Activated CD8-positive, alpha-beta memory T cell treated with anti-CD3 and anti-CD28 coated beads, Interleukin-2, amount 10 ng/mL, durations not matched to agents 7 days and 5 days (primary cell): ENCODE measurements at places on chromosomes 3 and 15.
A peak's percentile ranks its signal among the peaks of the same experiment; 100 is the strongest.

- no peak for DNase-seq
Observed at GRCh38 chr3:55676643-55677042, 189.5 kb upstream of the WNT5A start.

GRCh38 chr3:20101041-20101440 is 60.8 kb downstream of the KAT2B start:
- DNase-seq = no peak

DNA sequence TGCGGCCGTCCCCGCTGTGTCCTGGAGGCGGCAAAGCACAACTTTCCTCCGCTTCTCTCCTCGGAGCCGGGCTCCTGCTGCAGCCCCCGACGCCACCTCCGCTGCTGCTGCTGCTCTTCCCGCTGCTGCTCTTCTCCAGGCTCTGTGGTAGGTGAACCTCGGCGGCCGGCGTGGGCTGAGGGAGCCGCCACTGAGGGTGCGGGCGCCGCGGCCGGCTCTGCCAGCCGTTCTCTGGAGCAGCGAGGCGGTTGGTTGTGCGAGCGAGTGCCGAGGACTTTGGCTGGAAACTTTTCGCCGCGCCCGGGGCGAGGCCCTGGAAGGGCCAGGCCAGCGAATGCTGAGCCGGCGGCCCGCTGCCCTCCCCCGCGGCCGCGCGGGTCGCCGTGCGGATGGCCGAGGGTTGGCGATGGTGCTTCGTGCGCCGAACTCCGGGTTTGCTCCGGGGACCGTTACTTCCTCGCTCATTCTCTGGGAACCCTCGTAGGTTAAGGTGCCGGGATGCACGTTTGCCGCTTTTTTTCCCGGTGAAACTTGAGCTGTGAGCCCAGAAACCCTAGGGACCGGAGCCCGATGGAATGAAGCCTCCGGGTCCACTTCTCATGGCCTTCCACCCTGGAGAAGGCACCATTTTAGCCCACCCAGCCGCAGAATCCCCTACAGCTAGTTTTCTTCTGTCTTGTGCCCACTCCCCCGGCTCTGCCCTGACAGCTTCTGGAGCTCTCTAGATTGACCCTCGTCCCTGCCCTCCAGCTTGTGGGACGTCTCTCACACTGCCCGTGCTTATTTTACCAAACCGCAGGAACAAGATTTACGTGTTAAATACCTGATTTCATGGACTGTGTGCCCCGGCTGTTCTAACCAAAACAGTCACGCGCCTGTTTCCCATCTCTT is 660 bp downstream of the NECTIN3 start:
- DNase-seq = peak; percentile 47

- no peak for DNase-seq
Observed at GRCh38 chr15:64938192-64938591, 26.5 kb downstream of the ANKDD1A start.

DNA sequence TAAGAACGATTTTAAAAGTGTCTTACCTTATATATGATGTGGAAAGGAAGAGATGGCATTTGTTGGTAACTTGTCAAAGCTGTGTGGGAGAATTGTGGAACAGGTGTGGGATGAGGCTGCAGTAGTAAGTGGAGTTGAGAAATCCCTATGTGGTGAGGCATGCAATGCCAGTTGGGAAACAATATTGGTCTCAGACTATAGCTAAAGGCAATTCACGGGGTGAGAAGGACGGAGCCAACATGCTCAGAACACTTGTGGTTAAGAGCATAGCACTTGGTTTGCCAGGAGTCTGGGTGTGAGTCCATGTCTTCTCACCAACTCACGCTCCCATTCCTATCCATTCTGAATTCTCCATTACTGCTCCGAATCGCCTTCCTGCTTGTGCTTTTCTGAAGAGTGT is 615.6 kb upstream of the ADAMTS9 start:
- DNase-seq = no peak

DNA sequence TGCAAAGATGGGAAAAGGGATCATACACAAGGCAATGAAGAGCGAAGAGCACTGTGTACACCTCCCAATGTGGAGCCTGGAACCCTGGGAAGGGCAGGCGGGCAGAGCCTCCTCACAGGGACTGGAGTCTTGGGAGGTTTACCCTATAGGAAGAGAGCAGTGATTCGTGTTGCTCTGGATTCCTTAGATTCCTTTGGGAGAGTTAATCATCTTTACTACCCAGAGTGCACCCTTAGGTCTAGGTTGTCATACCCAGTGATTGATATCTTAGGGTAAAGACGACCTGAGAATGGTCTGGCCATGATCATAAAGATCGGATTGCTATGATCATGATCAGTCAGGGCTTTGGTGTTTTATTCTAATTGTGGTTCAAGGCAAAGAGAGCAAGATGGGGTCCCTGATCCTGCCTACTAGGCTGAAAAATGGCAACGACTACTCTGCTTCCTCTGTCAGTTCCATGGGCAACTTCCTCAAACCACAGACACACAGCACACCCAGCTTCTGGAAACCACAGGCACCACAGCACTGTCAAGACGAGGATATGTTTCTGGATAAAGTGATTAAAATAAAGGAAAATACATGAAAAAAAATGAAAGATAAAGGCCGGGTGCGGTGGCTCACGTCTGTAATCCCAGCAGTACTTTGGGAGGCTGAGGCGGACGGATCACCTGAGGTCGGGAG is 20.4 kb upstream of the MAP6D1 start:
- DNase-seq = no peak

- DNase-seq = no peak
Observed at GRCh38 chr3:53792866-53793265, 53.4 kb downstream of the CHDH start.

DNA sequence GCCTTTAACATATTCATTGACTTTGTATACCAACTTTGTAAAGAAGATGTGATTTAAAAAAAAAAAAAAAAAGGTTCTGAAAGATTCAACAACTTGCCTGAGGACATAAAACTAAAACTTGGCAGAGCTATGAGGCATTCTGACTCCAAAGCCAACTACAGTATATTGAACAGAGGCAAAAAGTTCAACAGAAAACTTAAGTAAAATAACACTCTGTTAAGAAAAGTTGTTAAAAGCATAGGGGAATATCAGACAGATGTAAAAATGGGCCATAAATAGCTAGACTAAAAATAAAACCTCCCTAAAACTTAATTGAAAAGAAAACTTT is 23.4 kb downstream of the GOLIM4 start:
- DNase-seq = no peak

- no peak for DNase-seq
Observed at GRCh38 chr15:41546851-41547786, 3.1 kb upstream of the RPAP1 start.

- DNase-seq = no peak
Observed at GRCh38 chr3:42830437-42831320, 21.4 kb downstream of the ACKR2 start.

- no peak for DNase-seq
Observed at GRCh38 chr3:80750637-80751036, 982.8 kb upstream of the ROBO1 start.

- peak; percentile 34 for DNase-seq
Observed at GRCh38 chr15:68310178-68310803, 32.7 kb downstream of the FEM1B start.

DNA sequence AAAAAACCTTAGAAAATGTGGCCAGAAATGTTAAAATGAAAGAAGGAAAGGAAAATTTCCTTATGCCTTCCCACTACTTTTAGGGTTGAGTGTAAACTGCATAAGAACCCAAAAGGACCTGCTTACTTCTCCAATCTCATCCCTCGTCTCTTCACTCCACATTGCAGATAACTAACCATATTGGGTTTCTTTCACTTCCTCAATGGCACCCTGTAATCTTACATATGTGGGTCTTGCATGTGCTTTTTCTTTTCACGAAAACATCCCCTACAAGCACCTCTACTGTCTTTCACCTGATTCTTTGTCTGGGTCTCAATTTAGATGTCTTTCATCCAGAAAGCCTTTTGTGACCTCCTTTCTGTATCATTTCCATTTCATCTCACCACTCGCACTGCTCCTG is 23.1 kb downstream of the EOMES start:
- no peak for DNase-seq
